ENCODE measurements at places on chromosomes 12 and 14.

- DNase-seq, result no peak
Measured at GRCh38 chr12:6946033-6946919, 2.5 kb downstream of the C12orf57 start.

- peak; percentile 46 for DNase-seq
Measured at GRCh38 chr14:79254069-79254775, 957.1 kb downstream of the DIO2 start.

DNA sequence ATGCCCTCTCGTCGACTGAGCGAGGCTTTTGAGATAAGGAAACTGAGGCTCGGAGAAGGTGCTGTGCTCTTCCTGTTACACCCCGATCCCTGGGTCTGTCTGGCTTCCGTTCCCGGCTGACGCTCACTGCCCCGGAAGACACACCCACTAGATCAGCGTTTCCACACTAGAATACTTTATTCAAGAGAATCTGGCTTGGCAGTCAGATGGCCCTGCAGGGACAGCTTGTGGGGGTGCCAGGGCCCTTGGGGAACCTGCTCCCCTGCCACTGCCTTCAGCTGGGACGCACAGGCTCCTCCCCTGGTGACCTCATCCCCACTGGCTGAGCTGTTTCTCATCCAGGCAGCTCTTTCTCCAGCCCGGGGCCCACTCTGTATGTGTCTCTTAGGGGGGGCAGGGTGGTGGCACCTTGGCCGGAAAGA lies 13.7 kb downstream of the PGF start:
- DNase-seq, result peak; percentile 54

DNA sequence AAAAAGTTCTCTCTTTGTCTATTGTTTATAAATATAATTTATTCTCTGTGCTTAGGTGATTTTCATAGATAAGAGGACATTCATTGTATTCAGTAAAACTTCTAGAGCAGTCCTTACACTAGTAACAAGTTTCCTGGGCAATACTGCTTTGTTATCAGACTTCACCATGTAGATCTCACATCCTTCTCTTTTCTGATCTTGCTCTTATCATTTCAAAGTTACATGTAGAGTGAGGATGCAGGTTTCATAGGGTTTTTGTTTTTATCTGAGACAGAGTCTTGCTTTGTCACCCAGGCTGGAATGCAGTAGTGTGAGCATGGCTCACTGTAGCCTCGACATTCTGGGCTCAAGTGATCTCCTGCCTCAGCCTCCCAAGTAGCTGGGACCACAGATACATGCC lies 789.5 kb downstream of the DIO2 start:
- DNase-seq, result no peak

DNA sequence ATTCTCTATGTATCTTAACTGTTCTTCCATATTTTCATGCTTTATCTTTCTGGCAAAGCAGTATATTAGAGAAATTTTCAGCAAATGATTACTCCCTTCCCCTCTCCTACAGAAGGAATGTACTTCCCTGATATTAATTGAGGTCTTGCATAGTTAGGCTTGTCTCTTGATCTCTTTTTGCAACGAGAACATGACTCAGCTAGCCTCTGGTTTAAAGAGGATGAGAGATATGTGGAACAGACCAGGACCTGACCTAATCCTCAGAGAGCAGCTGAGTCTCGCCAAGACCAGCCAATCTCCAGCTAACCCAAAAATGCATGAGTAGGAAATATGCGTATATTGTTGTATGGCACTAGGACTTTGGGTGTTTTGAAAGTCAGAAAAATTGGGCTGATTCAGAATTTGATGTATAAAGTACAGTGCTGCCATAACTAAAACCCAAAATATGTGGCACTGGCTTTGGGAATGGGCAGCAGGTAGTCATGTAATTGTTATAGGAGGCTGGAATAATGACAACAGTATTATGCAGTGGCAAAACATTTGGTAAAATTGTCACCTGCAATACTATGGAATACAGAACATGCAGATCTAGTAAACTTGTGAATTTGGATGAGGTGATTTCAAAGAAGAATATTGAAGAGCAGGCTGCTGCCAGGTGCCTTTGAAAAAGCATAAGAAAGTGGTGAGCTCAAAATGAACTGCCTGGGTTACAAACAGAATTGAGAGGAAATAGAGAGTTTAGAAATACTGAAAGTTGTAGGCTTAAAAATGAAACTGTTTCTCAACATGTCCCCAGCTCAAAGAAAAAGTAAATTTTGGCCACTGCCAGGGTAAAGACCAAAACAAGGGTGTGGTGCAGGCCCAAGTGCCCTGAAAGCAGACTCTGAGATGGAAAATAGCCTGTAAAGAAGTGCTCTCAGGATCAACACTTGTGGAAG lies 9.3 kb upstream of the USP15 start:
- peak; percentile 87 for DNase-seq

Measured in cardiac fibroblast (primary cell).